ENCODE measurements at places on chromosomes 5 and 9.

DNA sequence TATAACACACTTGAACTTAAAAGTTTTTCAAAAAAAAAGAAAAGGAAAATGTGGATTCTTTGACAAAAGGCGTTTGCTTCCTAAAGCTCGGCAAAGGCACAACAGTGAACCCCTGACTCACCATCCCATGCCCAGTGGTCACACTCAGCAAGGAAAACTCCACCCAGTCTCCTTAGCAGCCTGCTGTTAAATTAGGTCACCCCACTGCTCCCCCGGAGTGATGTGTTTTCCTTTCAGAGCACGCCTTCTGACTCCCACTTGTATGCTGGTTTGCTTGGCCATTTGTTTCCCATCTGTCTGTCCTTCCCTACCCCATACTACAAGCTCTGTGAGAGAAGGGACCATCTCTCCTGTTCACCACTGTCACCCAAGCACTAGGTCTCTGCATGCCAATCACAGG lies 23.8 kb downstream of the RETREG1 start:
- DNase-seq: no peak

GRCh38 chr5:40474250-40474649 lies 205.5 kb upstream of the PTGER4 start:
- DNase-seq: no peak

DNA sequence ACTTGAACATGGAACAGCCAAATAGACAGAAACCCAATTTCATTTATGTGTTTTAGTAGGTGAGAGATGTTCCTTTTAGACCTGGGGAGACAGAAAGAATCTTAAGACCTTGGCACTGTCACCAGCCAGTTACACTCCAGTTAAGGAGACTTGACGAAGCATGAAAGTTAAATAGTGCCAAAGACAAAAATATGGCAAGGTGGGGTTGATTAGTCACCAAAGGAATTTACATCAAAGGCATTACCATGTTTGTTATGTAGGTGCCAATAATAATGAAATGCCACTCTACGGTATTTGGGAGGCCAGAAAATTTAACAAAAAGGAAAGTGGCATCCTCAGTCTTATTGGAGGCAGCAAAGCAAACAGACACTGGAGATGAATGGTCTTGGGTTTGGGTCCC lies 9.2 kb upstream of the IL12B start:
- DNase-seq: no peak

GRCh38 chr9:136105398-136106135 lies 10.5 kb upstream of the NACC2 start:
- no peak for DNase-seq

DNA sequence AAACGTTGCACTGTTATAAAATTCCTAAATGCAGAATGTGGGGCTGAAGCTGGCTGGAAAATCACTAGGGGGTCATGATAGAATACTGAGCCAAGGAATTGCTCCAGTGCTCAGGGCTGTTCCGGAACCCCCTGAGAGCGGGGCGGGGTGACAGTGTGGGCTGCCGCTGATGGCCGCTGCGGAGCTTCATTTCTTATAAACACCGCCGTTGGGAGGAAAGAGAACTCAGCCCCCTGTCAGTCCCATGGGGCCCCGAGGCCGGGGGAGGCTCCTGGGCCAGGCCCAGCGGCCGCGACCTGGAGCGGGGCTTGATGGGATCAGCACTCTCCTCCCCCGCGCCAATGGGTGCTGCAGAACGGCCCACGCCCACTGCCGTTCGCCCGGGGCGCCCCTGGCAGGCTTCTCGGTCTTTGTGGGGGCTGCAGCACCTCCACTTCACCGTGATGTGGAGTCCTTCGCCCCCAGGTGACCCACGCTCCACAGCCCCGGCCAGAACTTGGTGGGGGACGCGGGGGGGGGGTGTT lies 5.2 kb upstream of the IRF1 start:
- peak; percentile 55 for DNase-seq

- no peak for DNase-seq
Measured at GRCh38 chr9:70135176-70135575, 91.5 kb downstream of the MAMDC2 start.

Data from NCI-H1436 (cell line).